Progenitor cell of endocrine pancreas (in vitro differentiated cells): ENCODE measurements at places on chromosomes 2 and 18.

DNA sequence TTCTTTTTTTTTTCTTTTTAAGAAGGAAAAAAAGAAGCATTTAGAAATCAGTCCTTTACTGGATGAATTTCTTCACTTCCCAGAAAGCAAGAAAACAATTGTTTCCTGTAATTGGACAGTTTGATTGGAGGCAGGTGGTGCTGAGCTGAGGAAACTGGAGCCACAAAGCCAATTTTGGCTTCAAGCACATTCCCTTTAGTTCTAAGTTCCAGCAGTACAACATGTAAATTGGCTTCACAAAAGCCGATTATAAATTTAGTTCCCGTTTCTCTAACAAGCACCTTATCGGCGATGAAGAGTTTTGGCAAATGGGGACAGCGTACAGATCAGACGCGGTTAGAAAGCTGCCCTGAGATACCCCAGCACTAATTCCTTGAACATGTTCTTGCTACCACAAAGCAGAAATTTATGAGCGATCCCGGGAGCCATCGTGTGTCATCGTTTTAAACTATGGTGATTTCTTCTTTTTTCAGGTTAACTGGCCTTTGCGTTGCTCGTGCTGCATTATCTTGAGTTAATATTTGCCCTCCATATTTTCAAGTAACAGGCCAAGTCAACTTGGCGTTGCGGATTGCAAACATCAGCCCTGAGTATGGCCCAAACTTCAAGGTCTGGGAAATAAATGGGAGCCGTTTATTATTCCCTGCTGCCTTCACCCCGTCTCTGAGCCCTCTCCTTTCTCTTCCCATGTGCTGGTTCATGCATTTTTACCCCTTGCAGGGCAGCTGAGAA lies 190.4 kb upstream of the ID2 start:
- DNase-seq = no peak

- DNase-seq = no peak
Measured at GRCh38 chr2:152743002-152743401, 24.6 kb downstream of the ARL6IP6 start.

DNA sequence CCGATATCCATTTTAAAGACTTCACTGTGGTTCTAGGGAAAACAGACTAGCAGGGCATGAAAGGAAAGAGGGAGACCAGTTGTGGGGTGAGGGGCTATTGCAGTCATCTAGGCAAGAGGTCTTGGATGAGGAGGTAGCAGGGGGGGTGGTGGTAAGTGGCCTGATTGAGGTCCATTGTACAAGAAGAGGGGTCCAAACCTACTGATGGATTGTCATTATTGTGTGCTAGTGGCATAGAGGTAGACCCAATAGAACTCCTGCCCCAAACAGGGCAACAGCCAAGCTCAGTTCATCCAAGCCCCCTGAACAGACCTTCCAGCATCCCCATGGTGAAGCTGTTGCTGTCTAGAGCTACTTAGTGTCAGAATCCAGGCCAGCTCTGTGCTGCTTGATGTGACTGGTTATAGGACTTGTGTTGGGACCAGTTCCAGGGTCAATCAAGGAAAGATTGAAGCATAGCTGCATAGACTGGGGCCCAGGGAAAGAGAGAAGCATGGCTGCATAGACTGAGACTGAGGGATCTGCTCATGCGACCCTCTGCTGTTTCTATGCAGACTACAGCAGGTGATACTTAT lies 7.0 kb downstream of the ASAP2 start:
- DNase-seq = no peak

DNA sequence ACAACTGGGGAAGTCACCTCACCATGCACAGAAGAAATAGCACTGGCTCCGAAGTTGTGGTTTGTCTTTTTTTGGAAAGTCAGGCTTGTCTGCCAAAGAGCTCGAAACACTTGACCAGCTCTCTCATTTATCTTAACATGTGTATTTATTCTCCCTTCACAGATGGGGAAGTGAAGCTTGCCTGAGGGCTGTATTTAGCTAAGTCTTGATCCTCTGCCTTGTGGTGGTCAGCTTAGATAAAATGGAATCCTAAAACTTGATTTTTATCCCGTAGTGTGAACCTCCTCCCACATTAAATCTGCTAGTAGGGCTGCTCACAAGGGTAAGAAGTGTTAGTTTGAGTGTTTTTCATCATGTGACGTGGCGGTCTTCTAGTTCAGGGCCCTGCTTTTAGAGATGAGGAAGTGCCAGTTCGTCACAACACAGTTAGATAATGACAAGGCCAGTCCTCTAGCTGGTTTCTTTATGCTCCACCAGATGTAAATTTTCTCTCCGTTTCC lies 89.7 kb downstream of the TMEM247 start:
- DNase-seq = no peak

DNA sequence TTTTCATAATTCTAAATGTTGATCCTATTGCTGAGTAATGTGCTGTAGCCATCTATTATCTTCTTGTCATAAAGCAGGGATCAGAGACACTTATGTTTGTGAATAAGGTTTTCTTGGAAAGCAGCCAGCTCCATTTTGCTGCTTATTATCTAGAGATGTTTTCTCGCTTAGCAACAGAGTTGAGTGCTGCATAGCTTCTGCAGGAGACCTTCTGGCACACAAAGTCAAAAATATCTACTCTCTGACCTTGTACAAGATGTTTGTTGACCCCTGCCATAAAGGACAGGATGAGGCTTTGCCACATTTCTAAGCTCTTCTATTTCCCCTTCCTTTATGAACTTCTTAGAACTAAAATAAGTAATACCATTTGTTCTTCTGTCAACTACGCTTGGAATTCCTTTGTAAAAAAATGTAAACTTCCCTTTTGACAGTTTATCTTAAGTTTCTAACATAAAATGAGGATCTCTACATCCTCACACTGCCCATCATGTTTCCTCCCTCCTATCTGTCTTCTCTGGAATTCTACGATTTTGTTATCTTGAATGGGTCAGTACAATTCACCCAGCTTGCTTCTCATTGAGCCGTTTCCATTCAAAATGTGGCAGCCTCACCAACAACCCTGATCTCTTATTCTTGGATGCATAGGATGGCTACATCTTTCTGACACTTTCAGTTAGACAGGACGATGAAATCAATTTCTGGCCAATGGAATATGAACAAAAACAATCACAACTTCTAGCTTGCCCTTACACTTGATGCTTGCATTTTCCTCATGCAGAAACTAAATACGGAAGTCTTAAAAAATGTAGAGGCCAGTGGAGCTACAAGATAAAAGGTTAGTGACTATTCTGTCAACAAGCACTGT lies 1377.0 kb downstream of the SUCLG1 start:
- no peak for DNase-seq

DNA sequence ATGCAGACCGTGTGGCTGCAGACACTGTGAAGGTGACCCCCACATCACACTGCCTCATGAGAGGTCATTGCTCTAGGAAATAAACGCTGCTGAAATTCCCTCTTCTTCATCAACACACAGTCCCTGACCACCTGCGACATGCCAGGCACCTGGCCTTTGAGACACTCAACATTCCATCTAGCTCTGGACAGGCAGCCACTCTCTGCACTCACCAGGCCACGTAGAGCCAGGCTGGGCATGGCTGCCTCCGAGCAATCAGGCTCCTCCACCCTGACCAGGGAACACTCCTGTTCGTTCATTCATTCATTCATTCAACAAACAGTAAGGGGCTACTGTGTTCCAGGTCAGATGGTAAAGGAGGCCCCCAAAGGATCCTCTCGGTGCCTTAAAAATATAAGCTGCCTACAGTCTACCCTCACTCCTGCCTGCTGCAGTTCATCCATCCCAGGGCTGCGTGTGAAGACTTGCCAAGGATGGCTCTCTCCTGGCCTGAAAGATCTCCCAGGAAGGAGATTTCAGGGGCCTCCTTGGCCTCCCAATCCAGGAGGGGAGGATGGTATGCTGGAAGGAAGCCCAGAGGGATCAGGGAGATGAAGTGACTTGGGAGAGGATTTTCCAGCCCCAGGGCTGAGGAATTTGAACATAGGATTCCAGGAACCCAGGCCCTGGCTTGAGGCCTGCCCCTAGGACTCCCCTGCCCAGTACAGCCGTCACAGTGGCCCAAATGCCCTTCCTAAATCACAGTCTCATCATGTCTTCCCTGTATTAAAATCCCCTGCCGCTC lies 66.7 kb downstream of the TNS1 start:
- no peak for DNase-seq

DNA sequence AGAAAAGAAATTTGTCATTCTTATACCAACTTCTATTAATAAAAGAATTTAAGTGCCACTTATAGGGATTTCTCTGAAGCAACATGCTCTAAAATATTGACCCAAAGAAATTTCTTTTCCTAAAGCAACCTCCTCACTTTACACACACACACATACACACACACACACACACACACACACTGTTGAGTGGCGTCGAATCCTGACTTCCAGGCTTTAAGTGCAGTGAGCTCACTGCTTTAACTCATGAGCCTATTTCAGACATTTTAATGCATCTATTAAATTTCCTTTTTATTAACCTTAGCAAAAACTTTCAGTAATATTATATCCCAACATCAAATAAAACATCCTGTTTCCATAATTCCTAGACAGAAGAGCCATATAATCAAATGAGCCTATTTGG lies 229.1 kb upstream of the ACVR2A start:
- DNase-seq = no peak

DNA sequence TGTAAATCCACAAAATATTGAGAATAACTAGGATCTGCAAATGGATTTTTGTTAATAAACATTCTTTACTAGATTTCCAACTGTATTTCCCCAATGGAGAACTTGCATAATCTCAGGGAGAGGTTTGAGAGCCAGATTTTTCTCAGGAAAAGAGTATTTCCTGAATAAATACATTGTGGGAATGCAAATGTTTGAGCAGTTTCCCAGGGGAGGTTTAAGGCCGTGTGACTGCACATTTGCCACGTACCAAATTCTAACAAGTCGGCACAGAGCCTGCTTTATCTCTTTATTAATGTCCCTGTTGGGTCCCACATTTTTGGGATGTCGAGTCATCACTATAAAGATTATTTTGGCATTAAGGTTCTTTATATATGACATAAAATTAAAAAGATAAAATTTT lies 27.0 kb downstream of the TFPI start:
- DNase-seq = no peak

- no peak for DNase-seq
Measured at GRCh38 chr2:30331869-30332268, 100.5 kb downstream of the LBH start.

DNA sequence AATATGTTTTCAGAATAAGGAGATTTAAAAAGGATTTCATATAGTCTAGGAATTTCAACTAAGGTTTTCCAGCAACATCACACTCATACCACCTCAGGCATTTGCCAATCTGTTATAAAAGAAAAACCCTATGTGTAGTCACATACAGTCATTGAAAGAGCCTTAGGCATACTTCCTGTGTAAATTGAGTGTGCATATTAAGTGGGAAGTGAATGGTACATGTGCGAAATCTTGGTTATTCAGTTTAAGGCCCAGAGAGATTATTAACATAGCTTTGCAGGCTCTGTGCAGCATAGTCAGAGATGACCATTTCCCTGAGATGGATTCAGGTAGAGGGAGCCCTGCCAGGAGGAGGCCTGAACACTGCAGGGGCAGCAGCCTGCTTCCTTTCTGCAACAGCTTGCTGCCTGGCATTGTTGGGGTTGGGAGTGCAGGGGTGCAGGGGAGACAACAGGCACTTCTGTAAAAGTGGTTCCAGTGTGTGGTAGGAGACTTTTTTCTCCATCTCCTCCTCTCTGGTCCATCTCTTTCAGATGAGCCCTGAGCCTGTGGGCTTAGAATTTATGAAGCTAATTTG lies 100.1 kb upstream of the OSR1 start:
- DNase-seq = no peak

GRCh38 chr18:65287652-65288051 lies 463.2 kb upstream of the CDH7 start:
- DNase-seq = no peak

GRCh38 chr2:152200565-152201465 lies 25.3 kb upstream of the STAM2 start:
- no peak for DNase-seq

GRCh38 chr2:119477113-119477505 lies 45.5 kb downstream of the TMEM37 start:
- DNase-seq = no peak

- DNase-seq = no peak
Measured at GRCh38 chr2:43041173-43041591, 185.2 kb downstream of the ZFP36L2 start.

GRCh38 chr2:53998834-53999233 lies 28.0 kb upstream of the PSME4 start:
- DNase-seq = no peak

- DNase-seq = no peak
Measured at GRCh38 chr18:5746844-5747243, 148.5 kb downstream of the TMEM200C start.

DNA sequence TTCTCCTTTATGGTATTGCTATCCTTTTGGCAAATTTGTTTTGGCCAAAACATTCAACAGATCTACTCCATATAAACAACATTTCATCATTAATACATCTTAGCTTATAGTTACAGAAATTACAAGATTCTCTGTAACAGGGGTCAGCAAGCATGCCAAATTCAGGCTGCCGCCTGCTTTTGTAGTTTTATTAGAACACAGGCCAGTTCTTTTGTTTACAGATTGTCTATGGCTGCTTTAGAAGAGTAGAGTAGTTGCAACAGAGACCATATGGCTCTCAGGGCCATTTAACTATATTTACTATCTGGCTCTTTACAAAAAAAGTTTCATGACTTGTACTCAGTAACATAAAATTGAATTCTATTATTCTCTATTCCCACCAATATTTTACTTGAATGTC lies 53.9 kb downstream of the LNPK start:
- no peak for DNase-seq

- no peak for DNase-seq
Measured at GRCh38 chr2:54599914-54600313, 123.5 kb upstream of the EML6 start.
